ENCODE measurements at places on chromosomes 6 and 20. TPM values are rescaled to one million over a fixed set of nuclear protein-coding genes. Genes with fewer than 3 reads are reported as not detected.

DNA sequence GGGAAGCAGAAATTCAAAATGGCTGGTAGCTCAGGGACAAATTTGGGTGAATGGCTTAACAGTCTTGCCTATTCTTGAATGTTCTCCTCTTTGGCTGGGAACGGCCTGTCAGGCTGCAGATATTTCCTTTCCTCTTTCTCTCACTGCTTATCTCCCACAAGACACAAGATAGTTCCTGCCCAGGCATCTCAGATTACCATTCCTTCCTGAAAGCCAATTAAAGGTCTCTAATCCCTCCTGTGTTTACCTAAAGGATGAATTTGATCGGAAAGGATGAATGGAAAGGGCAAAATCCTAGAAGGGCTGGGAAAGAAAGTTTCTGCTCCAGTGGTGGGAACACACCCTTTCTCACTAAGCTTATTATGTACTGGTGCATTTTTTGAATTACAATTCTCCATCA lies 95.9 kb upstream of the JAG1 start:
- no peak for DNase-seq

GRCh38 chr20:740162-740561 lies 28.1 kb downstream of the SLC52A3 start:
- no peak for DNase-seq

DNA sequence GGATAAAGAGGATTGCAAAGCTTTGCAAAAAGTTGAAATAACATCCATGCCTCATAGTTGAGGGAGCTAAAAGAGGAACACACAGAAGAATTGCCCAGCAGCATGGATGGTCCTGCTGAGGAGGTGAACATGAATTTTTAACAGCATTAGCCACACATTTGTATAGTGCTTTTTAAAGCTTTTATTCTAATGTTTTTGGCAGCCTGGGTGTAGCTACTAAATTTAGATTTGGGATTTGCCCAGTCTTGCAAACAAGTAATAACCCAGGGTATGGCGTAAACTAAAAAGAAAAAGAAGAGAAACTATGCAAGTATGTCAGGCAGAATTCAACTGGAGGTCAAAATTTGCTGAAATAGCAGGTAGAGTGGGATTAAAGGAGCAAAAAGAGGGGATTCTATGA lies 75.1 kb upstream of the PTPRK start:
- DNase-seq = no peak

DNA sequence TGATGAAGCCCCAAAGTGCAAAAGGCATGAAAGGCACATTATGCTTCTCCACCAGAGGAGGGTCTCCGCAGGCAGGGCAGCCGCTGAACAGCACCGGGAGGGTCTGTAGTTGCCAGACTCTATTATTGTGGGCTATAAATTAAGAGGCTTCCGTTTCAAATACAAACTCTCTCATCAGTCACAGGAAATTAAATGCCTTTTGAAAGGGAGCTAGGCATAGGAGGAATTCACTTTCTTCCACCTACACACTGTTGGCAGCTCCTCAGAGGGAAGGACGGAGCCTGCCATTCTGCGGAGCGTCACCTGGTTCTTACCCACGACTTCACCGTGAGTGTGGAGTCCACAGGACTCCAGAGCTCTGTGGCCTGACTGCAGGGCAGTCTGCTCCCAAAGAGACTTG lies 140.8 kb upstream of the AGPAT4 start:
- no peak for DNase-seq

DNA sequence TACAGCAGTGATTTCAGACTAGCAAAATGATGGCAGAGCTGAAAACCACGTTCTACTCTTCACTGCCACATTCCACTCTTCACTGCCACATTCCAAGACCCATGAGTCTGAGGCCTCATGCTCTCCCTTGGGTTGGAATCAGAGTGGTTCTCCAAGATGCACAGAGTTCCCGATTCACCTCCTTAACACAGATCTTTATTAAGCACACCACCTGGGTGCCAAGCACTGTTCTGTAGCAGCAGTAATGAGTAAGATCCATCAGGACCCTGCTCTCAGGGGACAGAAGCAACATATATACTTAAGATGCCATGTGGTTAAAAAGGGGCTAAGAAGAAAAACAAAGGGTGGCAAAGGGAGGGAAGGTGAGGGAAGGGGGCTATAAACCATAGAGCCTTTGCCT lies 26.9 kb downstream of the TSHZ2 start:
- no peak for DNase-seq

ZSCAN23 gene
- total RNA-seq = 0.60 TPM

Data from omental fat pad (tissue), 4 donors.